ENCODE measurements at places on chromosomes 3 and 15.

DNA sequence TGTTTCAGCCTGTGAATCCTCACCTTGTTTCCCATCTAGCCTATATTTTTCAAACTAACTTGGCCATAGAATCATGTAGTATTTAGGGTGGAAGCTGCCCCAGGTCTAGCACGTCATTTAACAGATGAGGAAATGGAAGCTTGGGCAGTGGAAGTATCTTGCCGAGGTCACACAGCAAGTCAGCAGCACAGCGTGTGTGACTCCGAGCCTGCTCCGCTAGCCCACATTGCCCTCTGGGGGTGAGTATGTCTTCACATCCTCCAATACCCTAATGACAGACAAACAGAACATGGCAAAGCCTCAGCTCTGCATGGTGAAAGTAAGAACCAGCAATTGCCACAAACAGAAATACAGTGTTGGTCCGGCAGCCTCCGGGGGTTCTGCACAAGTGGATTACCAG is 2.2 kb upstream of the CCR5 start:
- peak; percentile 7 for DNase-seq

GRCh38 chr15:27826902-27827714 is 272.0 kb downstream of the OCA2 start:
- DNase-seq, result no peak

GRCh38 chr3:48711727-48712126 is 5.3 kb downstream of the IP6K2 start:
- no peak for DNase-seq

DNA sequence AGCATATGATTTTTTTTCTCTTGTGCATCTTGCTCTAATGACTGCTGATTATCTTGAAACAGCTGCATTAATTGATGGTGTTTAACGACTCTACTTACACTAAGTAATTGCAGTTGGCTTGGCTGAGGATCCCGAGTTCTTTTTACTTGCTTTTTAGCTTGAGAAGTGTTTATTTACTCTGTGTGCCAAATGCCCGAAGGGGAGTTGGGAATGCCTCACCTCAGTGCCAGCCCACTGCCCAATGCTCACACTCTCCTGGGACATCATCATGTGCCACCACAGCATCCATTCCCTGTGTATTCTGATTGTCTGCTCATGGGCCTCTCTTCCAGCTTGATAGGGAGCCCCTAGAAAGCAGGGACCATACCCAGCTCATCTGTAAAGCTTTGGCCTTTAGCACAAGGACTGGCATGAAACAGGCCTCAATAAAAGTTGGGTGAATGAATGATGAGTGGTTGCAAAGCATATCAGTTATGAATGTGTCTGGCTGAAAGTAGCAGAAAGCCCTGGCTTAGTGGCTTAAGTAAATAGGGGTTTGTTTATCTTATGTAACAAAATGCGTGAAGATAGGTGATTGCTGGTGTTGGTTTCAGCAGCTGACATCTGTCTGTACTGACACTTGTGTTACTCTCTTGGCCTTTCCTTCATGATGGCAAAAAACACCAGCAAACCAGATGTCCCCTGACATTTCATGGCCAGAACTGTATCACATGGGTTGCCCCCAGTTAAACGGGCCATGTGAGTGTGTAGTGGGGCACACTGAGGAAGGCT is 8.1 kb downstream of the PXYLP1 start:
- no peak for DNase-seq

Measured in anterior cingulate cortex (tissue), 58 donors.